ENCODE measurements at places on chromosomes 7 and 10. TPM values are rescaled to one million over a fixed set of nuclear protein-coding genes. Genes with fewer than 3 reads are reported as not detected.

Gene H2AZ2
- total RNA-seq, result 300 TPM

Gene GIMAP6
- 119 TPM for total RNA-seq

Gene GPRIN2
- not detected for total RNA-seq

Gene EBF3
- total RNA-seq, result not detected

Gene SPDYE1
- total RNA-seq, result not detected

Gene PON1
- not detected for total RNA-seq

Gene OPALIN
- not detected for total RNA-seq
